ENCODE measurements at places on chromosomes 4 and X.

- no peak for DNase-seq
Observed at GRCh38 chr4:122819708-122820449, 6.8 kb upstream of the FGF2 start.

DNA sequence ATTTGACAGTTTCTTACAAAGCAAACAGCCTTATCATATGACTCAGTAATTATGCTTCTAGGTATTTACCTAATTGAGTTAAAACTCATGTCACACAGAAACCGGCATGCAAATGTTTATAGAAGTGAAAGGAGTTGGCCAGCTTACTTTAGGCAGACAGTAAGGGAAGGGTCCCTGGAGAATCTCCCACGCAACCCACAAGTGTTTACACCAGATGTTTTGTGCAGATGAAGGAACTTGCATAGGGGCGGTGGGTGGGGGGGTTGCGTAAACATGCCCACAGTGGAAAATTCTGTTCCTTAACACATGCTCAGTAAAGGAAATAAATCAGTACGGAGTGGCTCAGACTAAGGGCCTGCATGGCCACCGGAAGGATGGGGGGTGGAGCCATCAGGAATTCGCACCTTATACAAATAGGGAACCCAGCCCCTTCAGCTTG, 330.5 kb upstream of the AADAT start:
- DNase-seq, result no peak

DNA sequence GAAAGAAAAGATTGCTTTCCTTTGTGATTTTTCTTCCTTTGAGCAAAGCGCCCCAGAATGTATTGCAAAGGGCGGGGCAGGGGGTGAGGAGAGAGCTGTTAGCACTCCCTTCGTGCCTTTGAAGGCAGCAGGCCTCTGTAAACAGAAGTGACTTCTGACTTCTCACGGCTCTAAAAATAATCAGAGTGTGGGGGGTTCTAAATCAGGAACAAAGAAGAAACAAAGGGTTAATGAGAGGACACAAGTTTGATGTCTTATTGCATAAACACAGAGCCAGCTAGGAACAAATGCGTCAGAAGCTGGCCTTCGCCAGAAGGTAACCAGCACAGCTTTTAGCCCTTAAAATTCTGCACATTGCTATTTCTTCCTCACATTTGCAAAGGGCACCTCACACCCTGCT, 626.2 kb downstream of the MID1IP1 start:
- no peak for DNase-seq

- DNase-seq, result no peak
Observed at GRCh38 chrX:49133759-49134158, 10.2 kb upstream of the GPKOW start.

DNA sequence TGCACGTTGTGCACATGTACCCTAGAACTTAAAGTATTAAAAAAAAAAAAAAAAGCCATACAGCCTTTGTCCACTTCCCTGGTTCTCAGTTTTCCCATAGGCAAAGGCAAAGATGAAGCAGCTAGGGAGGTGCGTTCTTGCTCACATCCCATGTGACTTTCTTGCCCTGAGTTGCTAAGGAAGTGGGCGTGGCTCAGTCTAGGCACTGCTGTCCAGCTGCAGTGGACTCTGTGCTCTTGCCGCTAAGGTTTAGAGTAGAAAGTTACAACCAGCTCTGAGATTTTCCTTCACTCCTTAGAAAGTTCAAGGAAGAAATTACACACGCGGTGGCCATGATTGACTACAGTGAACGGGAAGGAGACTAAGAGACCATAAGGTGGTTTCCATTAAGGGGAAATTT, 144.7 kb downstream of the NAA11 start:
- DNase-seq, result no peak

DNA sequence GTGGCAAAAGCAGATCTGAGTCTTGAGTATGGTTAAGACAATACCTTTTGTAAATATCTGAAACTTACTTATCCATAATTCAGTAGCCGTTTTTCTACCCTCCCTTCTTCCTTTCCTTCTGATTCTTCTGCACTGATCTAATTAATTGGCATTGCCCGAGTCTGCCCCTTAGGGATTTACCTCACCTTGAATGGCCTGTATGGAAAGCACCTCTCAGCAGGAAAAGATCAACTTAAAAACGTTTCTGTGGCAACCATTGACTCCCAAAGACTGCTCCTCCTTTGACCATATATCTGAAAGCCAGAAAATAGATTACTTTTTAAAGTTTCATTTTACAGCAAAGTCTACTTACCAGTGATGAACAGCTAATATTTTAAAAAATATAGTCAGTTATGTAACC, 496.5 kb upstream of the LCORL start:
- DNase-seq, result no peak

DNA sequence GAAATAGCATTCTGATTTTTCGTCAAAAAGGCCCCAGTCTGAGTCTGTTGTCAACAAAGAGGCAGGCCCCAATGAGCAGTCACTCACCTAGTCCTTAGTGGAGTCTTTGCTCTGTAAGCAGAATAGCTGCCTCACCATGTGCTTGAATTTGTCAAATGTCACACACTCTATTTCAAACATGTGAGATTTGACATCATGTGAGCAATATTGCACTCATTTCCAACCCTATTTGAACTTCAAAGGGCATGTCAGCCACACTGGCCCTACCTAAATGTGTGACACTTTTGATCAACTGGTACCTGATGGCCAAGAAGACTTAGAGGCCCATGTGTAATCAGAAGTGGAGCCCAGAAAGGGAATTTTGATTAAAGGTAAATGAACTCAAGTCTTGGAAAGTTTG, 59.4 kb upstream of the PLAC1 start:
- no peak for DNase-seq

DNA sequence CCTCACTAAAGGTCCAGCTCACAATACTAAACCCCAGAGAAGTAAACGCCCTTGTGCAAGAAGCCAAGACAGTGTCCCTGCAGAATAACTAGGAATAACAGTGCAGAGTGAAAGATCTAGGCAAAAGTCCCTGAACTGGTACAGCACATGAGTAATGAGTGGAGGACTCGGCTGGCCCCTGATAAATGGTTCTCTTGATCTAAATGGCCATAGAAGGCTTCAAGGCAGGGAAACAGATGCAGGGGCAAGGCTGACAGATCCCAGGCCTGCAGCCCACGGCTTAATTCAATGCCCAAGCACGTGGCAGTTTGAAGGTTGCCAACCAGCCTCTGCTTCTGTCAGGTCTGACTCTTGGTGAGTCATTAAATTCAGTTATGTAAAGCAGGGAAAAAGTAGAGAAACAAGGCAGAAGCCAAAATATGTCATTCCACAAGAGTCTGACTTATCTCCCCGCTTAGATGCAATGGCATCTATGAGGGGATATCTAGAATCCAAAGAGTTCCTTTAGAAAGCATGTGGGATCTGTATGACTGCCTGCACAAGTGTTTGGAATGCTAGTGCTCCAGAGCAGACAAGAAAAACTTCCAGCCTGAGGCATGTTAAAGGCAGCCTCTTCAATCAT, 121.3 kb downstream of the PRDM5 start:
- no peak for DNase-seq

- DNase-seq, result no peak
Observed at GRCh38 chr4:145912376-145912775, 26.2 kb downstream of the ZNF827 start.

DNA sequence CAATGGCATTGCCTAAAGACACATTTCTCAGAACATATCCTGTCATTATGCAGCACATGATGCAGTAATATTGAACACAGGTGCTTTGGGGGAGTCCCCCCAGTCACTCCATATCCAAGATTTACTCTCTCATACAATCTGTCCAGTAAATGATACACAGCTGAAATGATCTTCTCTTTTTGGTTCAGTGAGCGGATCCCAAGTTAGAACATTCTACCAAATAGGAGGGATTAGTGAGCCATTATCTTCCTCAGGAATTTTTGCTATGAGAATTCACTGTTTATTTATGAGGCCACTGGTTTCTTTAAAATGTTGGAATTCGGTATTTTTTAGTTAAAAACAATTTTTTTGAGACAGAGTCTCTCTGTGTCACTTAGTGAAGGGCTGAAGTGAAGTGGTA, 96.5 kb downstream of the TRAPPC11 start:
- no peak for DNase-seq

DNA sequence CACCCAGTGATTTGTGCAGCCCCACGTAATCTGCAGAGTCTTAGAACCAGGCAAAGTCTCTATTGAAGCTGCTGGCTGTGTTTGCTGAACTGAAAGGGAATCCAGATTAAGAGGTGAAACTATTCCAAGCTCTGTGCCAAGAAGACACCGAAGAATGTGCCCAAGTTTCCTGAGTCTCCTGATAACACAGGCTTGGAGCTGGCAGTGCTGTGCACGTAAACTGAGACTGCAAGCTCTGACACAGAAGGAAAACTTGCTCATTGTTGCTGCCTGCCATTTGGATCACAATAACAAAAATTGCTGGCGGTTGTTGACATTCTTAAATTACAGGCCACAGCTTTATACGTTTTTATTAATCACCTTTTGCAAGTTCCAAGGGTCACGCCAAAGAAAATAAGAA, 60.2 kb upstream of the VCX3B start:
- DNase-seq, result no peak

GRCh38 chr4:147916351-147916750, 184.5 kb downstream of the ARHGAP10 start:
- no peak for DNase-seq

DNA sequence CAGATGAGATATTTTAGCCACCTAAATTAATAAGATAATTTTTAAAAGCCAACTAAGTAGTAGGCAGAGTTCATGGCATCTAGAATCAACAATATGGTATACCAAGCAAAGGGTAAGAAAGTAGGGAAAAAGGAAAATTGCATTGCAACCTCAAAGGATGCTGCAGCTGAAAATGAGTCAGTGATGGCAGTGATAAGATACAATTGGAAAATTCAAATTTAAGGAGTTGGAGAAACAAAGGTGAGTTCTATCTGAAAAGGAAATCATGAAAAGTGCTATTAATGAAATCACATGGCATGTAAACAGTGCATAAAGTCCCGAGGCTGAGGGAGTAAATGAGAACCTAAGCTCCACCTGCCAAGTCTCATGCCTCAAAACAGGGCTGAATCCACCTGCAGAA, 33.9 kb downstream of the SHROOM4 start:
- no peak for DNase-seq

DNA sequence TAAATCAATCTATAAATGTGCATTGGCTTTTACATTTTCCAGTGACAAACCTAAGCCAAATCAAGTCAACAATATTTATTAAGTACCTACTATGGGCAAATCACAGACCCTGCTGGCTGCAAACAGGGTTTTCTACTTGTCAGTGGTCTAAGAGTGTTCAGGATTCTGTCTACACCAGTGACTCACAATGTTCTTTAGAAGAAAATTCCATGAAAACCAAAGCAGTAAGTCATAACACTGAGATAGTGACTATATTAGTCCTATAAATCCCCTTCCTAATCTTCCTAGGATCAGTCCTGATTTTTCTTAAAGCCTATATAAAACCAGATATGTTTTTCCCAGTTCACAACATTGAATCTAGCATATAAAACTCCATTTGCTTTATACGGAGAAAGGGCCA, 69.7 kb downstream of the PPP3CA start:
- no peak for DNase-seq

- DNase-seq, result no peak
Observed at GRCh38 chrX:17024886-17025285, 78.4 kb downstream of the REPS2 start.

DNA sequence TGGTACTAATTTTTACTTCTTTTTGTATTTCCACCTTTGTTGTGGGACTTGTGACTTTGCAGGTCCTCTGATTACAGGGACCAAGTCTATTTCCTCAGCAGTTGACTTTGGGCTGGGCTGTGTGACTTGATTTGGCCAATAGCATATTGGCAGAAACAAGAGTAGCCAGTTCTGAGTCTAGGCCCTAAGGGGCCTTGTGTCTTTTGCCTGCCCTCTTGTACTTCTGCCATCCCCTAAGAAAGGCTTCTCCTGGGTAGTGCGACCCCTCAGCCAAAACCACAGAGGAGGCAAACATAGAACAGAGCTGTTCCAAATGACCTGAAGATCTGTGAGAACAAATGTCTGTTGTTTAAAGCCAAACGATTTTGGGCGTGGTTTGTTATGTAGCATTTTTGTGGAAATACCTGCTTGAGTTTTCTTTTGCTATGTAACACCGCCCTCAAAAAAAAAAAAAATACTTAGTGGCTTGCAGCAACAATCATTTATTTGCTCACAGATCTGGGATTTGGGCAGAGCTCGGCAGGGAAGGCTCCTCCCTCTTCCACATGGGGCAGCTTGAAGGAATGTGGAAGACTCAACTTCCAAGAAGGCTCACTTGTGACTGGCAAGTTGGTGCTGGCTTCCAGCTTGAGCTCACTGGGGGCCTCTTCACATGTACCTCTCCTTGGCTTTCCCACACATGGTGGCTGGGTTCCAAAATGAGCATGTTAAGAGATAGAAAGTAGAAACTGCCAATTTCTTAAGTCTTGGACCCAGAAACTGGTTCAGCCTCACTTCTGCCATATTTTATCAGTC, 423.0 kb upstream of the CNKSR2 start:
- no peak for DNase-seq

DNA sequence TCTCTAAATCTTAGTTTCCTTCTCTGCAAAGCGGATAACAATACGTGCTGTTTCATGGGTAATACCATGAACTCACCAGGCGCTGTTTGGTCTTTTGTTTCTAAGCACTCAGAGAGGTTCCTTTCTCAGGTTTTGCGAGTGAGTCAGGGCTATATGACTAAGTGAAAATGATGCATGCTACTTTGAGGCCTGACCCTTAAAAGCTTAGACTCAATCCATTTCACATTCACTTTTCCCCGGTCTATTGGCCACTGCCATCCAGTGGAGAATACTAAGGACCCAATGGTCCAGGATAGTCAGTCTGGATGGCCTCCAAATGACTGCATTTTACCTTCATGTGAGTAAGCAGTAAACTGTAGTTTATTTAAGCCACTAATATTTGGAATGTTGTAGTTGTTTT, 400.8 kb upstream of the SLIT2 start:
- DNase-seq, result no peak

- DNase-seq, result no peak
Observed at GRCh38 chr4:73821325-73821724, 15.2 kb upstream of the CXCL6 start.

DNA sequence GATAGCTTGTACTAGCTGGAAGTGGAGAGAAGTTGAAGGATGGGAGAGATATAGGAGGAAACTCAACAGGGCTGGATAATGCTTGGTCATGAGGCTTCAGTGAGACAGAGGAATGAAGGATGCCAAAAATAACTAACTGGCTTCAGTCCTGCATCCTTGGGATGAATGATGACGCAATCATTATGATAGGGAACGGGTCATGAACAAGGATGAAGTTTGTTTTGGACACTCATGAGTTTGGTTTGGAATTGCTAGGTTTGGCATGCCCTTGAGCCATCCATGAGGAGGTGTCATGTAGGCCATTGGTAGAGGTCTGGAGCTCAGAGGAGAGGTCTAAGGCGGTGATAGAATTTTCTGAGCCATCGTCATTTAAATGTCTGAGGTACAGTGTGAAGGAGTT, 160.0 kb upstream of the NHS start:
- no peak for DNase-seq

All from osteocyte (in vitro differentiated cells).